ENCODE measurements at places on chromosomes 2 and 18. TPM values are rescaled to one million over a fixed set of nuclear protein-coding genes. Genes with fewer than 3 reads are reported as not detected.

Gene FSHR
- total RNA-seq, result not detected

- no peak for DNase-seq
- H3K36me3 ChIP-seq, result no peaks in the 10 kb centered on the region
- H3K4me3 ChIP-seq, result no peak overlapping the region
- no peaks in the 10 kb centered on the region for H3K27me3 ChIP-seq
- peaks cover 29% of the 10 kb centered on the region for H3K4me1 ChIP-seq
Observed at GRCh38 chr18:55248495-55248894, 289.2 kb upstream of the CCDC68 start.

GRCh38 chr2:9655441-9656269, 24.9 kb upstream of the YWHAQ start:
- no peaks in the 10 kb centered on the region for H3K4me1 ChIP-seq
- H3K36me3 ChIP-seq, result no peaks in the 10 kb centered on the region
- no peak overlapping the region for H3K4me3 ChIP-seq
- no peak overlapping the region for H3K27ac ChIP-seq

GRCh38 chr18:72056171-72056570, 488.0 kb downstream of the CBLN2 start:
- DNase-seq, result no peak
- no peaks in the 10 kb centered on the region for H3K36me3 ChIP-seq
- H3K27ac ChIP-seq, result no peak overlapping the region
- H3K27me3 ChIP-seq, result no peaks in the 10 kb centered on the region
- H3K4me1 ChIP-seq, result no peaks in the 10 kb centered on the region
- no peak overlapping the region for H3K4me3 ChIP-seq

DNA sequence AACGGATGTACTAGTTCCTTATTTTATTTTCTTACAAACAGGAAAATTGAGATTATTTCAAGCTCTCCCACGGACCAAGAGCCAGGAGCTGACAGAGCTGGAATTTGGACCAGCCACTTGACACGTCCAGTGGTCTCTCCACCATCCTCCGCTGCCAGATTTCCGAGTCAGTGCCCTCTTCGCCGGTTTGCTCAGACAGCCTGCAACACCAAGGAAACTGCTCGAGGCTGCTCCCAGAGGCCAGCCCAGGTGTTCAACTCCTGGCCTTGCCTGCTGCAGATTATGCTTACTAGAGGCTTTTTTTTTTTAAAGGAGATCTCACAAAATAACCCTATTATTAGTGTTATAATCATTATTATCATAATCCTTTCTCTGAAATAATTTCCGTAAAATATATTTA, 779.8 kb downstream of the RNF144A start:
- H3K27me3 ChIP-seq, result no peaks in the 10 kb centered on the region
- H3K4me3 ChIP-seq, result no peak overlapping the region
- no peaks in the 10 kb centered on the region for H3K4me1 ChIP-seq
- no peak overlapping the region for H3K27ac ChIP-seq
- no peak for DNase-seq

All from transverse colon (tissue), 4 donors.